Activated naive CD8-positive, alpha-beta T cell treated with anti-CD3 and anti-CD28 coated beads, Interleukin-2, amount 10 ng/mL, durations not matched to agents 7 days and 5 days (primary cell): ENCODE measurements at places on chromosomes 6 and 20. TPM values are rescaled to one million over a fixed set of nuclear protein-coding genes. Genes with fewer than 3 reads are reported as not detected.

DNA sequence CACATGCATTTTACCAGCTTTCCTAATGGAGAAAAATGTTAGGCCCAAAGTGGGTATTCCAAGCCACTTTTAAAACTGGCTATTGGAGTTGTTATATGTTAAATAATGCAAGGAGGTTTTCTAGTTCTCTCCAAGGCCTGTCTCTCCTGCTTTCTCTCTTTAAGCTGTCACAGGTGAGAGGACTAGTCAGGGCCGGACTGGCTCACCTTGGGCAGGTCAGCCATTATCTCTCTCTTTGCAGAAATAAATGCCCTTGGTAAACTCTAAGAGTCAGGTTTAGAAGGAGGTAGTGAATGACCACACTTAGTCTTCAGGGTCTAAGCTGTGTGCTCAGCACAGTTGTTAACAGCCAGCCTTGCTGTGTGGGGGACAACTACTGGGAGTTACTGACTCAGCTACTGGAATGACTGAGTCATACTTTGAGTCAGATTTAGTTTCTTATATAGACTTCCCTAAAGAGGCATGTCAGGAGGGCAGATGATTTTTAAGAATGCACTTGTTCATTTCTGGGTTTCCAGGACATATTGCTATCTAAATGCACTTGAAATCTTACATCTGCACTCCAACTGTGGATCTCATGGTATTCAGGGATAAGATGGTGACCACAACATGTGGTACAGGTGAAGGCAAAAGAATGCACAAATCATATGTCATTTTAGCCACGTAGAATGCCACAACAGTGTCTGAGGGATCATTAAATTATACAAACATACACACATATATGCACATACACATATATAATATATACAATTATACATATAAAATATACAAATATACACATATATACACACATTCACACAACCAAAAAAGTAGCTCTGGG, 719.4 kb downstream of the EPM2A start:
- H3K36me3 ChIP-seq = no peaks in the 10 kb centered on the region
- H3K4me1 ChIP-seq = peaks cover 1% of the 10 kb centered on the region
- peaks cover 3% of the 10 kb centered on the region for H3K27me3 ChIP-seq
- no peak overlapping the region for H3K27ac ChIP-seq
- H3K4me3 ChIP-seq = no peak overlapping the region

The IL20RA gene
- not detected for total RNA-seq

- H3K36me3 ChIP-seq = no peaks in the 10 kb centered on the region
- DNase-seq = no peak
- H3K4me1 ChIP-seq = no peaks in the 10 kb centered on the region
- no peak overlapping the region for H3K27ac ChIP-seq
These were observed 14.9 kb downstream of the CRISP2 start for GRCh38 chr6:49698478-49698877.

GRCh38 chr20:63976980-63977738, 2.3 kb downstream of the SAMD10 start:
- peaks cover 48% of the 10 kb centered on the region for H3K4me1 ChIP-seq
- H3K36me3 ChIP-seq = peaks cover 20% of the 10 kb centered on the region
- H3K4me3 ChIP-seq = peak overlapping the region; percentile 75
- peak; percentile 32 for DNase-seq
- H3K27me3 ChIP-seq = no peaks in the 10 kb centered on the region

GRCh38 chr6:134247844-134248580, 69.9 kb downstream of the SGK1 start:
- no peak for DNase-seq
- H3K4me1 ChIP-seq = peaks cover 55% of the 10 kb centered on the region
- peak overlapping the region; percentile 82 for H3K27ac ChIP-seq
- H3K36me3 ChIP-seq = peaks cover 10% of the 10 kb centered on the region

GRCh38 chr20:40427026-40427425, 262.0 kb downstream of the MAFB start:
- H3K36me3 ChIP-seq = no peaks in the 10 kb centered on the region
- DNase-seq = no peak
- H3K27ac ChIP-seq = no peak overlapping the region

DNA sequence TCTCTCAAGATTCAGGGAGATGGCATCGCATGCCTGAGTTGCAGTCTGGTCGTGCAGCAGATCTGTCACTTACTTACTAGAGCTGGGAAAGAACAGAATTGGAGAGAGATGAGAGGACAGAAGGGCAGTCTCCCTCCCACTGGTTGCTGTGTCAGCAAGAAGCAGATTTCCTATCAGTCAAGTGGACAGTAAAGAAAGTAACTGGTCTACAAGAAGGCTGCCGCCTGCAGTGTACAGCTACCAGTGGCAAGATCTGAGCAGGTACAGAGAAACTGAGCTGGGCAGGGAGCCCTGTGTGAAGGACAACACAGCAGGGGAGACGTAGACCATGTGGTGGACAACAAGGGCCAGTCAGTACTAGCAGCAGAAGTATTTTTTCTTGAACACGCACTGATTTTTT, 49.5 kb upstream of the PCSK2 start:
- H3K4me3 ChIP-seq = no peak overlapping the region
- no peaks in the 10 kb centered on the region for H3K36me3 ChIP-seq
- H3K27ac ChIP-seq = no peak overlapping the region
- H3K27me3 ChIP-seq = no peaks in the 10 kb centered on the region
- DNase-seq = no peak

DNA sequence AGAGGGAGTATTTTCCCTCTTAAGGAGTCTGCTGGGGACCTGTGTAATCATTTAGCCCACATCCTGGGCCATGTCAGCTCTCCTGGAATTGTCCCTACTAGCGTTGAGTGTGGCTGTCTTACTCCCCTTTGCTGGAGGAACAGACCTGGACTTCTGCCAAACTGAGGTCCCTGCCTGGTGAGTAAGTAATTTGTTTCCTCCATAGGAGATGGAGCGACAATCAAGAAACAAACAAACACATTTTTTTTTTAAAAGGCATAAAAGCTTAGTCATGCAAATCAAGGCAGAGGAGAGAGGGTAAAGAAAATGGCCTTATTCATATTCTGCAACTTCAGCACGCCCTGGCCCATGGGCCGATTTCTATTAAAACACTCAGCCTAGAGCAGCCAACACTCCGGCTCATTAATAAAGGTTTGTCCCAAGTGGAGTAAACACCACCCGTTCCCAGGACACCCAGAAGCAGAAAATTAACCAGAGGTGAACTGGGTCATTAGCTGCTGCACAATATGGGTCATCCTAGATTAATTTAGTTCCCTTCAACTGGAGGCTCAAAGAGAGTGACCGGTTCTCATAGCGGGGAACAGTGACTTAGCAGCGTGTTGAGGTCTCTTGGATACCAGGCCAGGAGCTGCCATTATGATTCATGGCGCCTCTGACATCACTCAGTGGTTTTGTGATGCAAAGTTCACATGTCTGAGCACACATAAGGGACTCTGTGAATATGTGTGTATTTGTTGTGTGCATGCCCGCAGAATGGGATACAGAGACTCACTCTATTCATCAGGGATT, 165.0 kb upstream of the SULF2 start:
- no peak overlapping the region for H3K27ac ChIP-seq
- no peaks in the 10 kb centered on the region for H3K4me1 ChIP-seq
- H3K4me3 ChIP-seq = no peak overlapping the region
- H3K27me3 ChIP-seq = peaks cover 7% of the 10 kb centered on the region
- no peaks in the 10 kb centered on the region for H3K36me3 ChIP-seq

DNA sequence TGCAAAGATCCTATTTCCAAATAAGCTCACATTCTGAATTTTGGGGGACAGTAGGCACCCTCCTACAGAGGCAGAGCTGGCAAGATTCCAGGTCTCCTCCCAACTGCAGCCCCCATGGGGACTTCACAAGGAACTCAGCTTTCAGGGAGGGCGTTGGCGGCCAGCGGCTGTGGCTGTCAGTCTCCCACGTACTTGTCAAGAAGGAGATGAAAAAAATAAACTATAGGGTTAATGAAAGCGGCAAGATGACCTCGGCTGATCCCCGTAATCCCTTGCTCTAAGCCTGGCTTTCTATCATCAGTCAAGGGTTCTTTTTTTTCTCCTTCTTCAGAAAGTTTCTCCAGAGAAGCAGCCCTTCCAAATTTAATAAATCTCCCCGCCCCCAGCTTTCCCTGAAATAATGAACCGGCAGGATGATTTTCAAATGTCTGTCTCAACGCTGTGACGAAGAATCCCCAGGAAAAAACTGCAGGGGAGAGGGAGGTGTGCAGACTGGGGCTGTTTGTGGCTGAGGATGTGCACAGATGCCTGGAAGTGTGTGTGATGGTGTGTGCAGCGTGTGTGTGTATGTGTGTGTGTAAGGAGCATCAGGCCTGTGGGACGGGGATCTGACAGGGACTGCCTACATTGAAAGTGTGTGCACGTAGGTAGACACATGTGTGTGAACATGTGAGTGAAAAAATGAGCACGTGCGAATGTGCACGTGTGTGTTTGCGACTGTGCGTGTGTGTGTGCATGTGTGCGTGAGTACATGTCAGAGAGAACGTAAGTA, 78.7 kb downstream of the SLC2A10 start:
- H3K27ac ChIP-seq = no peak overlapping the region
- no peaks in the 10 kb centered on the region for H3K4me1 ChIP-seq
- H3K27me3 ChIP-seq = peaks cover 6% of the 10 kb centered on the region
- H3K4me3 ChIP-seq = no peak overlapping the region

The BACH2 gene
- total RNA-seq = 65.8 TPM

The PLN gene
- not detected for total RNA-seq

- H3K36me3 ChIP-seq = peaks cover 1% of the 10 kb centered on the region
- DNase-seq = no peak
- H3K27ac ChIP-seq = no peak overlapping the region
- peaks cover 4% of the 10 kb centered on the region for H3K4me1 ChIP-seq
- no peak overlapping the region for H3K4me3 ChIP-seq
These were observed 32.8 kb downstream of the PSMB9 start for GRCh38 chr6:32886681-32887383.

The NEU1 gene
- total RNA-seq = 16.4 TPM

DNA sequence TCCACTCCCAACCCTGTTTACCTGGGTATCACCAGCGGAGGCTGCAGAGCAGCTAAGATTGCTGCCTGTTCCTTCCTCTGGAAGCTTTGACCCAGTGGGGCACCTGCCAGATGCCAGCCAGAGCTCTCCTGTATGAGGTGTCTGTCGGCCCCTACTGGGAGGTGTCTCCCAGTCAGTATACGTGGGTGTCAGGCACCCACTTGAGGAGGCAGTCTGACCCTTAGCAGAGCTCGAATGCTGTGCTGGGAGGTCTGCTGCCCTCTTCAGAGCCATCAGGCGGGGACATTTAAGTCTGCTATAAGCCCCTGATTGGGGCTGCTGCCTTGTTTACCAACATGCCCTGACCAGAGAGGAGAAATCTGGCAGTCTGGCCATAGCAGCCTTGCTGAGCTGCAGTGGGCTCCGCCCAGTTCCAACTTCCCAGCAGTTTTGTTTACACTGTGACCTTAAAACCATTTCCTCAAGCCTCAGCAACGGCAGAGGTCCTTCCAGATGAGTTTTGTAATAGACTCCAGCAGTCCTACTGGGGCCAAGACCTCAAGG, 2.8 kb downstream of the RAET1E start:
- no peaks in the 10 kb centered on the region for H3K36me3 ChIP-seq
- peaks cover 26% of the 10 kb centered on the region for H3K27me3 ChIP-seq
- H3K27ac ChIP-seq = no peak overlapping the region
- peaks cover 12% of the 10 kb centered on the region for H3K4me1 ChIP-seq
- no peak overlapping the region for H3K4me3 ChIP-seq

DNA sequence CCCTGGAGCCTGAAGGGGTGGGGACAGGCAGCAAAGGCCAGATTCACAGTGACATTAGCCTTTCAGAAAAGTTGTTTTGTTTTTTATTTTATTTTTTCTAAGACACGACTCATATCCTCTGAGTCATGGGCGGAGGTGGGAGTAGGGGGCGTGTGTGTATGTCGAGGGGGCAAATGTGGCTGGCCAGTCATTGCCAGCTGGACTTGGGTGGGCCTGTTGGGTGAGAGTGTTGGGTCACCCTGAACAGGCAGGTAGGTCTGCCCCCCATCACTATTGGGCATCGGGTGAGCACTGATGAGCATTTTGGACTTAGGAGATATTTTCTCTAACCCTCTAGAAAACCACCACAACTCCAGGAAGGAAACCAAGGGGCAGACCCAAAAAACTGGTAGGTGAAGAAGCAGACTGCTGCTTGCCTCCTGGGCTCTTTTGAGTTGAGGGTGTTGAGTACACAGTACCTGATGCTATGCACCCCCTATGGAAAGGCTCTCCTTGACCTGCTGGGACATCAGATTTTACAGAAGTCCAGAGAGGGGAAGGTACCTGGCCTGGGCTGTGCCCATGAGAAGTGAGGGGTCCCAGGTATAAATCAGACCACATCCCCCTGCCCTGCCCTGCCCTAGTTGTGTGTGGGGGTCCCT, 5.6 kb downstream of the SMIM29 start:
- no peak for DNase-seq
- H3K27me3 ChIP-seq = no peaks in the 10 kb centered on the region
- H3K4me3 ChIP-seq = no peak overlapping the region
- H3K27ac ChIP-seq = peak overlapping the region; percentile 74
- H3K36me3 ChIP-seq = peaks cover 21% of the 10 kb centered on the region

GRCh38 chr6:134021396-134022122, 30.9 kb downstream of the SLC2A12 start:
- H3K4me3 ChIP-seq = no peak overlapping the region
- no peaks in the 10 kb centered on the region for H3K36me3 ChIP-seq
- H3K4me1 ChIP-seq = peaks cover 1% of the 10 kb centered on the region
- H3K27me3 ChIP-seq = peaks cover 11% of the 10 kb centered on the region
- H3K27ac ChIP-seq = no peak overlapping the region
